ENCODE measurements at places on chromosomes 6 and 20.
A peak's percentile ranks its signal among the peaks of the same experiment; 100 is the strongest.

DNA sequence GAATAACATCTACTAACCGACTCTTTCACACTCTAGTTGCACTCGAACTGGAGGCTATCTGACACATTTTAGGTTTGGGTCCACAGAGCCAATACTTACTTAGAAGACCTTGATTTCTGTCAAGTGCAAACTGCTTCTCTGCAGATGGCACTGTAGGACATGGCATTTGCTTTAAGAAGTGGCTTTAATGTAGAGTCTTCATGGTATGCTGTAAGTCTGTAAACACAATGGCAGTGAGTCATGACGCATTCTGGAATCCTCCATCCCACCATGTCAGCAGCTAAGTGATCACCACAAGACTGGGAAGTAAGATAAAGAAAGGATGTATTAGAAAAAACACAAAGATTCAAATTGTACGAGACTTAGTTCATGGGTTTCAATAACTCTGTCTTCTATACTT, 377.0 kb upstream of the NOX3 start:
- peak; percentile 76 for DNase-seq

GRCh38 chr6:157879873-157880254, 56.8 kb downstream of the SNX9 start:
- DNase-seq, result no peak

DNA sequence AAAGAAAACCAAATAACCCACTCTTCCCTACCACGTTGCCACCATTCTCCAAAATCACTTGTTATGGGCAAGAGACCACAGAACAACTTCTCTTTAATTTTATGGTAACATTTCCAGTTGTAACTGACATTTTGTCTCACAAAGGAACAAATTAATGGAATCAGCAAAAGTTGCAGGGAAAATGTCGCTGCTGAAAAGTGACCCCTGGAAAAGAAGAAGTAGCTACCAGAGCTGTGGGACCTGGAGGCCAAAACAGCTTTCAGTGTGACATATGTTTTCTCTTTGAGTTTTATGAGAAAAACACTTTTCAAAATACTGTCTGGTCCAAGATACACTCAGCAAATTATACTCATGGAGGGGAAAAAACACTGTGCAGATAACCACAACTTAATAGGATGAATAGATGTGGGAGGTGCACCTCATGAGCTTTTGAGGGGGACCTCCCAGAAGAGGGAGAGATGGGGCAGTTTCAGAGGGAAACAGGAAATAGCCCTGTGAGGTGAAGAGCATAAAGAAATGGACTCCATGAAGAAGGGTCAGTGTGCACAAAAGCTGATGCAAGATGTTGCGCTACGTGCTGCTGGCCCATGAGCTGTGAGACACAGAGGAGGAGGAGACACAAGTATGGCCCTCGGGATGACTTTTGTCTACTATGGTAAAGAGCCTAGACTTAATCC, 87.3 kb downstream of the DTNBP1 start:
- no peak for DNase-seq

DNA sequence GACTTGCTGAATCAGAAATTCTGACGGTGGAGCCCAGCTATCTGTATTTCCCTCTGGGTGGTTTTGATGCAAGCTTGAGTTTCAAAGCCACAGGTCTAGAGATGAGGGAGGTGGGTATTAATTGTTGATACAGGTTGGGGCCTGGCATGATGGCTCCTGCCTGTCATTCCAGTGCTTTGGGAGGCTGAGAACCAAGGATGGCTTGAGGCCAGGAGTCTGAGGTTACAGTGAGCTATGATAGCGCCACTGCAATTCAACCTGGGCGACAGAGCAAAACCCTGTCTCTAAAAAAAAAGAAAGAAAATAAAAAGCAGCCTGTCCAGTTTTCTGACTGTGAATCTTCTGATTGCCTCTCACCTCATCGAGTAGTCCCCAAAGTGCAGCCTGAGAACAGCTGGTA, 184.8 kb upstream of the SASH1 start:
- no peak for DNase-seq

- DNase-seq, result no peak
Observed at GRCh38 chr20:15140286-15140685, 802.9 kb upstream of the FLRT3 start.

DNA sequence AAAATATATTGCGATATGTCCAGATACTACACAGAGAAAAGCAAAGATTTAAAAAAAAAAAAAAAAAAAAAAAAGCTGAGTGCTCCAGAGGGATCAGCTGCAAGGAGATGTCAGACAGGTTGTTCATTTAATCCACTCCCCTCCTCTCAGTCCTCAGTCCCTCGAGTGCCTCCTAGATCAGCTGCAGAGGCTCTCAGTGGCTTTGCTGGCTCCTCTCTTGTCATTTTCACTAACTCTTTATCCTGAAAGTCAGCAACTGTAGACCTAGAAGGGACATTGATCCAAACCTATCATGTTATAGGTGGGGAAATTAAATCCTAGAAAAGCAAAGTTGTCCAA, 61.6 kb downstream of the KIAA0319 start:
- DNase-seq, result no peak

DNA sequence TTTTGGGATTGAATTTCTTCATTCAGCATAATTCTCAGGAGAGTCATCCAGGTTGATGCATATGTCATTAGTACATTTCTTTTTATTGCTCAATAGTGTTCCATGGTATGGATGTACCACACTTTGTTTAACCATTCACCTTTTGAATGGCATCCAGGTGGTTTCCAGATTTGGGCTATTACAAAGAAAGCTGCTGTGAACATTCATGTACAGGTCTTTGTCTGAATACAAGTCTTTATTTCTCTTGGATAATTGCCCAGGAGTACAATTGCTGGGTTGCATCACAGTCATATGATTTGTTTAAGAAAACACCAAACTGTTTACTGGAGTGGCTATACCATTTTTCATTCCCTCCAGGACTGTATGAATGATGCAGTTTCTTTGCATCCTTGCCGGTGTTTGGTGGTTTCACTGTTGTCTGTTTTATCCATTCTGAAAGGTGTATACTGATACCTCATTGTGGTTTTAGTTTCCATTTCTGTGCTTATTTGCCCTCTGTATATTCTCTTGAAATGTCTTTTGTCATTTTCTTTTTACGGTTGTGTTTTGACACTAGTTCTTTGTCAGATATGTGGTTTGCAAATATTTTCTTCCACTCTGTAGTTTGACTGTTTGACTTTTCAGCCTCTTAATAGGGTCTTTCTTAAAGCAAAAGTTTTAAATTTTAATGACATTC, 8.8 kb downstream of the CDKAL1 start:
- peak; percentile 85 for DNase-seq

DNA sequence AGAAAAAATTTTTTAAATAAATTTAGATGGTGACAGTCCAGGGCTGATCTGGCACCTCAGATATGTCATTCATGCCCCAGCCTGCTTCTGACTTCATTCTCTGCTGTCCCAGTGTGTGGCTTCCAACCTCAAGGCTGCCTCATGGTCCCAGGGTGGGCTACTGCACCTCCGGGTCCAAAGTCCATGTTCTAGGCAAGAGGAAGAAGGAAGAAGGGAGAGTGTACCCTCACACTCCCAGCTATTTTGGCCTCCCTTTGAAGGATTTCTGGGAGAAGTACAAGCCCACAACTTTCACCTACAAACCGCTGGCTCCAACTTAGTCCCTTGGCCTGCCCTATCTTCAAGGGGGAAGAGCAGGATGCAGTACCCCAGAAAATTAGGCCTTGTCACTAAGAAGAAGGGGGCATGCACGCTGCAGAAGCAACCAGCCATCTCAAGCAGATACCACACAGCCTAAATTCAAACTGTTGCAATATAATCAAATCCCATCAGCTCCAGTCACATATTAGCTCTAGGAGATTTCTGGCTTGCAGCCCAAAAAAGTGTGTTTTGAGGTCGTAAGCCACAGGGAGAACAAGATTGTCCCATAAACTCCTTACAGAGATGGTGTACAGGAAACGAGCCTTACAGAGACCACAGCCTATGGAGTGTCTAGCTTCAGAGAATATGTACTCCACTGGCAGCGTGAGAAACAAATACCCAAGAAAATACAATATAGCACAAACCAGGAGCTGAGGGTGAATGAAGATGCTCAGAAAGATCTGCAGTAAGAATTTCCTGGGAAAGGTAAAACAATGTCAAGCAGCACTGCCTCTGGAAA, 906 bp upstream of the BTN3A2 start:
- peak; percentile 14 for DNase-seq

GRCh38 chr6:36353411-36353915, 16.8 kb upstream of the BNIP5 start:
- DNase-seq, result no peak

GRCh38 chr20:32155017-32155981, 45.8 kb downstream of the TM9SF4 start:
- peak; percentile 81 for DNase-seq

- DNase-seq, result peak; percentile 58
Observed at GRCh38 chr6:166629628-166630027, 2.6 kb upstream of the RPS6KA2 start.

DNA sequence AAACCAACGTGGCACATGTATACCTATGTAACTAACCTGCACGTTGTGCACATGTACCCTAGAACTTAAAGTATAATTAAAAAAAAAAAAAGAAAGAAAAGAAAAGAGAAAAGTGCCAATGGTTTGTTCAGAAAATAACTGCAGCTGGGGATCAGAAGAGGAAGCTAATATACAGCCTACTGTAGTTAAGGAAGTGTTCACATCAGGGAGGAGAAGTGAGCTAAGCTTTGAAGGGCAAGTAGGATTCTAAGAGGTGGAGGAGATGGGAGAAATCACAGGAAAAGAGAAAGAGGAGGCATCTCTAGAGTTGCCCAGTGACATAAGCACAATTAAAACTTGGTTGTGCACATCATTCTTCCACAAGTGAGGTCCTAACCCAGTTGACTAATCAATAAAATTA, 214.4 kb upstream of the DTNBP1 start:
- DNase-seq, result no peak

DNA sequence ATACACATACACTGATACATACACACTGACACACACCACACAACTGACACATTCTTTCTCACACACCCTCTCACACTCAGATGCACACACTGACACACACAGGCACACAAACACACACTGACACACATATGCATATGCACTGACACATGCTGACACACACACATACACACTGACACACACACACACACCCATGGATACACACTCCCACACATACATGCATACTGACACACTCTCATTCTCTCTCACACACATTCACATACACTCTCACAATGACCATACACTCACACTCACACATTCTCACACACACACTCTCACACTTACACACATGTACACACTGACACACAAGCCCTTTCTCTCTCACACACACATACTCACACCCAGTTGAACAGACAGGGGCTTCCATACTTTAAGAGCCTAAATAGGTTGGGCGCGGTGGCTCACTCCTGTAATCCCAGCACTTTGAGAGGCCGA, 236.4 kb downstream of the LRFN2 start:
- DNase-seq, result no peak

DNA sequence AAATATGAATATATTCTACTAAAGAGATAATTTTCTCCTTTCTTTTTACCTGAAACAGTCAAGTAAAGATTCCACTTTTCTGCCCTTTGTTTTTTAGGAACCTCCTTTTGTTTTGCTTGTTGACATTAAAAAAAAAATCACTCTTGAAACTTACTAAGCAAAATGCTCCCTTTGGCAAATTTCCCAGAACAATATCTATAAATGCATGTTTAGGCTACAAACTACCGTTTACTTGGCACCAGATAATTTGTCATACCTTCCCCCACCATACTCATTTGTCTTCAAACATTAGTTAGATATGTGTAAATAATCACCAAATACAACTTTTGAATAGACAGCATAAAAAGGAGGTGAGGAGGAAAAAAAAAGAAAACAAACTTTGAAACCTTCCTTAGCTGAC, 604.7 kb downstream of the RFPL4B start:
- peak; percentile 21 for DNase-seq

GRCh38 chr6:129186988-129187387, 304.1 kb downstream of the LAMA2 start:
- peak; percentile 73 for DNase-seq

DNA sequence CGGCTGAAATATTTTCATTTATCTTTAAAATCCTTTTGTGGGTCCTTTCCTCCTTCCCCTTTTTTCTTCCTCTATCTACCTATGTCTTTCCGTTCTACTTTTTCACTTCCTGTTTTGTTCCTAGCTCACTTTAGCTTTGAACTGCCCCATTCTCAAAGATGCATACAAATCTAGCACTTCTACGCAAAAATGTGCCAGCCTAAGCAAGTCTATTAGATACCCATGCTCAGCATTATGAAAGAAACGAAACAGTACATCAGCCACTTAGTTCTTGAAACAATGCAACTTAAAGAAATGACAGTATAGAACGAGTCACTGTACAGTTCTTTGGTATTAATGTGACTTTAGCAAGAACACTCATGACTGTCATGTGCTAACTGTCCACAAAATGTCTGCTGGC, 47.3 kb upstream of the MARCKS start:
- DNase-seq, result no peak

GRCh38 chr6:105607636-105608621, 205.0 kb upstream of the PREP start:
- DNase-seq, result peak; percentile 36

- peak; percentile 17 for DNase-seq
Observed at GRCh38 chr20:43408848-43409576, 48.7 kb upstream of the SRSF6 start.

GRCh38 chr20:56429502-56429901, 17.4 kb downstream of the CASS4 start:
- DNase-seq, result no peak

DNA sequence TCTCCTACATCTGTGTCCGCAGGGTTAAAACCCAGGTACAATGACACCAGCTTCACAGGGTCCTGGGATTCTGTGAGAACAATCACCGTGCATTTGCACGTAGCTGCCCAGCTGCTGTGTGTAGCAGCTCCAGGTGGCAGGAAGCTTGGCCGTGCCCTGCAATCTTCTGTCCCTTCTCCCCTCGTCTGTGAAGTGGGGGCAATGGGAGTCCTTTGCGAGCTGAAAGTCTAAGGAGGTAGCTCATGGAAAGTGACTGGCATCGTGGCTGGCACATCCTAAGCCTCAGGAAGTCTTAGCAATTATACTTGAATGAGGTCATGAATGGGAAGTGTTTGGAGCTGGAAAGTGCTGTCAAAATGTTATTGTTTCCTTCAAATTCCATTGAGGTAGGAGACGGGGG, 137.1 kb downstream of the SMOC2 start:
- DNase-seq, result no peak

GRCh38 chr6:81938014-81938856, 185.8 kb upstream of the TENT5A start:
- peak; percentile 99 for DNase-seq

- DNase-seq, result no peak
Observed at GRCh38 chr6:31074401-31074800, 38.0 kb downstream of the C6orf15 start.

GRCh38 chr6:158353883-158354877, 41.9 kb downstream of the TULP4 start:
- DNase-seq, result peak; percentile 49

- no peak for DNase-seq
Observed at GRCh38 chr20:17418737-17419136, 112.4 kb downstream of the BFSP1 start.

DNA sequence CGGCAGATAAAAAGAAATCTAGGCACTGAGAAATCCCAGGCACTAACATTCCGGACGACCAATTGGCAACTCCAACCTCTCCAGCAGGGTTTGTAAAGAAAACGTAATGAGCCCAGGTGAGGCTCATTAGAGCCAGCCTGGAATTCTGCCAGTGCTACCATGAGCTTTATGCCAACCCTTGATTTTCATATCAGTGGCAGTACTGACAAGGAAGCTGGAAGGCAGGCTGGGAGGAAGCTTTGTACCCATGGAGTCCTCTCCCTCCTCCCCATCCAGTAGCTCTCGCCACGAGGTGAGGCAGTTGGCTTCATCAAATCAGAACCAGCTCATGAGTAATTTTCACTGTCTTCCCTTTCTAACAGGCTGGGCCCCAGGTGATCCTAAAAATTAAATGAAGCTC, 250.2 kb downstream of the ZNF217 start:
- no peak for DNase-seq

All from fibroblast of lung (primary cell).